ENCODE measurements at places on chromosomes 5 and 9.
A peak's percentile ranks its signal among the peaks of the same experiment; 100 is the strongest.

- no peak for DNase-seq
These were observed 91.9 kb upstream of the OTULINL start for GRCh38 chr5:14489643-14490042.

GRCh38 chr5:88846434-88846833 is 36.5 kb downstream of the MEF2C start:
- no peak for DNase-seq

DNA sequence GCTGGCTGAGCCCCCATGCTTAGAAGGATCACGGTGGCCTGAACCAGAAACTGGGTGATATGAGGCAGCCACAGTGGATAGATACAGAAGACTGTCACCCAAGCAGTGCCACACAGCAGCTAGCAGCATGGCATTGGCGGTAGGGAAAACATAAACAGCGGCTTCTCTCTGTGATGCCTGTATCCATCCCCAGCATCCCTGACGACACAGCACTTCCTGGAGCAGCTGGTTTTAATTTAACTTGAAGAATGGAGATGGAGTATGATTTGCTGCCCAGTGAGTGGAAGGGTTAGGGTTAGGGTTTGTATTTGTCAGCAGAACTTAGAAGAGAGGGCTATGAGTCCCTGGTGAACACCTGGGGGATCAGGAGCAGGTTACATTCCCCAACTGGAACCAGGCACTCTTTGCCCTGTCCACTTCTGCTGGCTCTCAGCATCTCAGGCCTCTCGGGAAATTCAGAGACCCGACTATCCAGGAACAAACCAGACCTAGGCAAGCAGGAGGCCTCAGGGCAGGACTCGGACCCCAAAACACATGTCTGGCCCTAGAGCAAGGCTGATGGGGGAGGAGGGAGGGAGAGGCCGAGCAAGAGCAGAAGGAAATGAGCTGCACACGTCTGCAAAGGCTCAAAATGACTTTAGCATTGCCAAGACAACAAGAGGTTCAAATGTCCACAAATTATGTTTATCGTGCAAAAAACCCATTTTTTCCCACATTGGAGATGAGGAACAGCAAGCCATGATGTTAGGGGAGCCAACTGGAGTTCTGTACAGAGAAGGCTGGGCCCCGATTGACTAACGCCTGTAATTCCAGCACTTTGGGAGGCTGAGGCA is 6.5 kb upstream of the GGTA1 start:
- DNase-seq: no peak

DNA sequence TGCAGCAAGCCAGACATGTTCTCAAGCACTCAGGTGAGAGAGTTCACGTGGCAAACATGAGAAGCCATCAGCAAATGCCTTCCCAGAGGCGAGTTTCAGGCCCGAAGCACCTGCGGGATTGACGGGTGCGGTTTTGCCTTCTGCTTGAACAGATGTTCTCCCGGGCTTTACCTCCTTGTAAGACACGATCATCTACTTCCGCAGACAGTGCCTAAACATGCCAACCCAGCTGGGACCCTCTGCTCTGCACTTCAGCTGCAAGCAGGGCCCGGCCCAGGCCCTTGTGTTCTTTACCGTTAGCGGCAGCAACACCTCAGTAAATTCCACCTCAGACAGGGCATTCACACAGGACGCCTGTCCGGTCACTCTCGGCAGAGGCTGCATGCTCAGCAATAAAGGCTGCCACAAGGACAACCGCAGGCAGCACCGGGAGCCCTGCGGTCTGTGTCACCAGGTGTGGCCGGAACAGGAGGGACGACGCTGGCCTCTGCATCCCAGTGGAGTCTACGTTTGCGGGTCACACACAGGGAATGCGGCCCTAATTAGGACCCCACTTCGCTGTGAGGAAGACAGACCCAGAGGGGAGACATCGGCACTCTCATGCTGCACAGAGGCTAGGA is 139.6 kb downstream of the ROR2 start:
- peak; percentile 35 for DNase-seq

GRCh38 chr9:38022203-38022895 is 46.7 kb downstream of the SHB start:
- no peak for DNase-seq

GRCh38 chr9:104686081-104686480 is 8.2 kb upstream of the OR13D1 start:
- DNase-seq: no peak

DNA sequence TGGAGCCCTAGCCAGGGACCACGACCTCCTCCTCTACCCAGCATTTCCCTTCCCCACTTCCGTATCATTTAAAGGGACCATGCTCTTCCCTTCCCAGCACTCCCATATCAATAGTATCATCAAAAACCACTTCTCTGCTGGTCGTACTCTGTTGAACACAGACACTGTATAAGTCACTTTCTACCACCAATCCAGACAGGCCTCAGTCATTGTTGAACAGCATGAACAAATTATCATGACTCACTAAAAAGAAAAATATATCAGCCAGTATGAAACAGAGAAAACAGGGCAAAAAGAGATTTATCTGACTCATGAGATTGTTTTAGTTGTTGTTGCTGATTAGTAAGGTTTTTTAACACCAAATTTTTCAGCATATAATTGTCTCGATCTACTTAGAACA is 89.8 kb downstream of the CDKN2A start:
- no peak for DNase-seq

- no peak for DNase-seq
These were observed 110.0 kb downstream of the PAM start for GRCh38 chr5:102865171-102865509.

GRCh38 chr5:77066823-77067442 is 20.2 kb downstream of the ZBED3 start:
- no peak for DNase-seq

DNA sequence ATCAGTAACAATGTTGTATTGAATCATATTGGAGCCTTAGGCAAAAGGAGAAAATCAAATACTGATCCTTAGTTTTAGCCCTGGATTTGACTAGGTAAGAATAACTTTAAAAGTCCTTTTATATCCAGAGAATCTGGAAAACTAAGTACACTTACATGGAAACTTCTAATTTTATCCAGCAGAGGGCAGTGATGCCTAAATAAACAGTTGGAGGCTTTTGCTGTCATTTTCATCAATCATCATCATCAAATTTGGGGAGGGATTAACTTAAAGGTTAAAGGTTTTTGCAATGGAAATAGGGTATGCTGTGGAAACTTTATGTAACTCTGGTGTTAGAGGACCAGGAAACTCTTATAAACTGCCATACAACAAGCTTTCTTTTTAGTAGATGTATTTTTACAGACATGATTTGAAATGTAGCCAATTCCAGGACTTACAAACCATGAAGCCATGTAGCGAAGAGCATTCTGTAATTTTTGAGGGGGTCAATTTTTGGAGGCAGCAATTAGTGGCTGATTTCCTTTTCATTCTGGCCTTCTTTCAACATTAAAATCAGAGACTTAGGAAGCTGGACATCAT is 112.7 kb downstream of the OSTF1 start:
- no peak for DNase-seq

DNA sequence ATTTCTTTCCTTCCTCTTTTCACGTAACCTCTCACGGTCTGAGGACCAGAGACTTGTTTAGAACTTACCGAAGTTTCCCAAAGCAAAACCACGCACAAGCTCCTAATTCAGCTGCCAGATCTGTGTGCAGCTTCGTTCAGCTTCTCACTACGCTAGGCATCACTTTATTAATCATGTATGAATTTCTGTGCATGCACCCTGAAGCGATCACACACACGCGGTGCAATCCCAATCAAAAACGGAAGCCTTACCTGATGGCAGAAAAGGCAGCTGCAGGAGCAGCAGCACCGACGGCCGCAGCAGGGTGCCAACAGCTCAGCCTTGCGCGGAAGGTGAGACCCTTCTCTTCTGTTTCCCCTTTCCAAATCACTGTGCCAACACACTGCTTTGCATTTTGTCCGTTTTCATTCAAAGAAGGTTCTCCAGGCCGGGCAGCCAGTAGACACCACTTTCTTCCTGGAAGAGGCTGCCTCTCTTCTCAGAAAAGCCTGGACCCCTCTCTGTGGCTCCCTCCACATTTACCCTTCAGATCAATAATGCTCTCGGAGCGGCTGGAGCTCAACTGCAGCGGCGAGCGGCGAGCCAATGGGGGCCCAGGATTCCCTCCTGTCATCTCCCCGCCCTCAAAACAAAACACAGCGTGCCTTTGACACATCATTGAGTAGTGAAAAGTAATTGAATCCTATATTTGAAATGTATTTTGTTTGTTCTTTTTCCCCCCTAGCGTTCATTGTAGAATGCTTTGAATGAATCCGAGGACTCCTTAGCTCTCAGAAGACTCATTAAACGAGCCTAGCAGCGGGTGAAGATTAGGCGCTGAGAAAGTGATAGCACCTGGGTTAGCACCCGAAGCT is at the start of gene CDH12:
CDH12 (minus strand) TSS at position 538 of the 854 bp plus-strand sequence.
- no peak for DNase-seq

DNA sequence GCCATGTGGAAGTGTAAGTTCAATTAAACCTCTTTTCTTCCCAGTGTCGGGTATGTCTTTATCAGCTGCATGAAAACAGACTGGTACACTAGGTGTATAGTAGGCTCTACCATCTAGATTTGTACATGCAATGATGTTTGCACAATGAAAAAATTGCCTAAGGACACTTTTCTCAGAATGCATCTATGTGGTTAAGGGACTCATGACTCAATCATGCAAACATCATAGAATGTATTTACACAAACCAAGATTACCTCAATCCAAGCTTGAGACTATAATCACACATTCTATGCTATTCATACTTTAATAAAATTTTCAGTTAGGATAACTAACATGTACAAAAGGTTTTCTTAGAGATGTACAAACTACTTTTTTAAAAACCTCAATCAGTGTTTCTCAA is 1164.5 kb downstream of the CDH12 start:
- no peak for DNase-seq

GRCh38 chr9:134240361-134240760 is 76.0 kb upstream of the RNU6ATAC start:
- DNase-seq: no peak
